Anterior cingulate cortex (tissue), 58 donors: ENCODE measurements at places on chromosomes 2 and 18.

DNA sequence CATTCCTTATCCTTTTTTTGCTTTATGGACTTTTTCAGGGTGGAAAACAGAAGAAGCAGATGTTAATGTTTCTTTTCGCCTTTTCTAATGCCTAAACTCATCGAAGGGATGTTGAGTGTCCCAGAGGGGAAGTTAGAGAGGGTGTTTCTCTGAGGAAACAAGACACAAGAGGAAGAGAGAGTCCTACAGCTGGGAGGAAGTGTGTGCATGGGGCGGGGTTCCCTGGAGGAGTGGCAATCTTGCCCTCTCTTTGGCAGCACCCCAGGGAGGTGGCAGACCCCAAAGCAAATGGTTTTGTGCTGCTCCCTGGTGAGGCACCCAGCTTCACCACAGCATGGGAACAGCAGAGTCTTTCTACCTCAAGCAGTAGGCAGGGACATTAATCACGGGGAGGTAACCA, 377.6 kb downstream of the RND3 start:
- no peak for DNase-seq

- no peak for DNase-seq
Observed at GRCh38 chr2:37842732-37843440, 82.2 kb upstream of the RMDN2 start.

GRCh38 chr18:30920757-30921156, 121.8 kb downstream of the DSC3 start:
- DNase-seq = no peak

DNA sequence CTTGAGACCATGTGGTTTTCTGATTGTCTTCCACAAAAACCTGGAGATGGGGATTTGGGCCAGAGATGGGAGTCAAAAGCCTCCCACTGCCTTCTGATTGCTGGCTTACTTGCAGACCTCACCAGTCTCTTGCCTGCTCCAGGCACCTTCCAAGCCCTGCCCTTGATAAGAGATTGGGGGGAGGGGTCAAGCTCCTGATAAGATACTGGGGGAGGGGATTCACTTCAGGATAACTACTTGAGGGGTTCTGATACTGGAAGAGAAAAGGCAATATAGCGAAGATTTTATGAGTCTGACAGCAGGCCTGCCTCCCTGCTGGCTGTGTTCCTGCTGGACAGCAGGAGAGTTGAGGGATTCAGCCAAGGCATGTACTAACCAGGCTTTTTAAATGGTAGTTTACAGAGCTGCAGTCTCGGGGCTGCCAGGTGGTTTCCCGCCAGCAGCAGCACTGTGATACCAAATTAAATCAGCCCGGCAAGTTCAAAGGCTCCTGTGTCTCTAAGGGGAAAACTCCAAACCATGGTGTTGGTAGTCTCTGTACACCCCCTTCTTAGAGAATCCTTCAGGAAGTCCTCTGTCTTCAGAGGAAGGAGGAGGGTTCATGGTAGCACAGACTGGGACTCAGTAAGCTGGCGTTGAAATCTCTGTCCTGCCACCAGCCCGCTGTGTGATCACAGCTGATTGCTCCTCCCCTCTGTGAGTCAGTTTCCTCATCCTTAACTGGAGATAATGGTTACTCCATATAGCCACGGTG, 58.3 kb downstream of the FBXO36 start:
- peak; percentile 32 for DNase-seq

- DNase-seq = no peak
Observed at GRCh38 chr18:9400197-9400596, 65.6 kb downstream of the TWSG1 start.

GRCh38 chr18:39529358-39529757, 1963.8 kb upstream of the CELF4 start:
- no peak for DNase-seq

DNA sequence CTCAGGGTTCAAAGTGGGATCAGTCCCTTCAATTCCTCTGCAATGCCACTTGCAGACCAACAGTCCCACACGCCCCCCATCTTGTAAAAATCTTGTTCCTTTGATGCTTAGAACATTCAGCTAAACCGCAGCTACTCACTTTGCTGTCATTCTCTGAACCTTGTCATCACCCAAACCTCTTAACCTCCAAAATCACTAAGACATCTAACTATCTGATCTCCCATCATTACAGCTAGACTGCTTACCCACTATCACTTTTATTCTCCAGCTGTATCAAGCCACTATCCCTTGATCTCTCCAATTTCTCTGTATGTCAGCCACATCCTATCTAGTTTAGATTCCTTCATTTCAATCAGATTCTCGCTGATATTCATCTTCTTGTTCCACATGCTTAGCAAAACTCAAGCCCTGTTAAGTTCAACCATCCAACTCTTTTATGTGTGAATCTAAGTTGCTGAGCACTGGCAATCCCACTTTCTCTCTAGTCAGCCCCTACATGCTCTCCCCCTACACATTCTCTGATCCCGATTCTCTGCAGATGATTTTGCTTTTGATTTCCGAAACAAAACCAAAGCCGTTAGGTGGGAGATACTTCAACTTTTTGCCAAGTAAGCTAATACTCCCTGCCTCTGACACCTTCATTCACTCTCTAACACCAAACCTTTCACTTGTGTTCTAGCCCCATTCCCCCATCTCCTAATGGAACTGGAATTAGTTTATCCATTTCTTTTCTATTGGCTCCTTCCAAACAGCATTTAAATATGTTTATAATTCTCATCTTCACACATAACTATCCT, 4.6 kb downstream of the GTF3C2 start:
- DNase-seq = no peak

GRCh38 chr2:215830304-215830703, 183.0 kb downstream of the MREG start:
- DNase-seq = no peak
